Adrenal gland (tissue), 19 donors: ENCODE measurements at places on chromosomes 6 and 20. TPM values are rescaled to one million over a fixed set of nuclear protein-coding genes. Genes with fewer than 3 reads are reported as not detected.

Gene HLA-DPA1
- total RNA-seq = 128 TPM

Gene C20orf144
- 0.32 TPM for total RNA-seq

Gene RSPH3
- 18.3 TPM for total RNA-seq

Gene RHAG
- not detected for total RNA-seq

Gene PSORS1C2
- total RNA-seq = not detected
